Hematopoietic multipotent progenitor cell treated with erythropoietin and hydrocortisone succinate and interleukin-3 and kit ligand, for 8 days (in vitro differentiated cells): ENCODE measurements at places on chromosomes 1 and 21.

- DNase-seq = no peak
Observed at GRCh38 chr1:168643152-168643551, 66.7 kb downstream of the XCL1 start.

DNA sequence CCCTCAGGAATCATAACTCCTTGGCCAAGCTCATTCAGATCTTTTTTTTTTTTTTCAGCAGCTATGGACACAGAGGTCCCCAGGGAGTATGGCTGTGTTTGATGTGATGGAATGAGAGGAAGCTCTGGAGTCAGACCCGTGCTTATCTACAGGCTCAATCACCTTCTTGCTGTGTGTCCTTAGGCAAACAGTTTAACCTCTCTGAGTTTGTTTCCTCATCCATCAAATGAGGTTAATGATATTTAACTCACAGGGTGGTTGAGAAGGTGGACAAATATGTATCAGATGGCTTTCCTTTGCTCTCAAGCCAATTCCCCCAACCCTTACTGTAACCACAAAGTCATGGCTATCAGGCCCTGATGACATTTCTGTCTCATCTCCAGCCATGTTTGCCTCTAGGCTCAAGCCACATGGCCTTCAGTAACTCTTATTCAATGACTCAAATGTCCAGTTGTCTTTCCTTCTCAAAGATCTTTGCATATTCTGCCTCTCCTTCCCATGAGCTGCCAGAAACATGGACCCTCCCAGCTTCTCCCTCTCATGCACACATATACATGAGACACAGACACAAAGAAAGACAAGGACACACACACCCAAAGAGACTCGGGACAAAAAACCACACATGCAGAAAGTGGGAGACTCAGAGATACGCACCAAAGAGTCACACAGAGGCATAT, 303.5 kb upstream of the KAZN start:
- no peak for DNase-seq

DNA sequence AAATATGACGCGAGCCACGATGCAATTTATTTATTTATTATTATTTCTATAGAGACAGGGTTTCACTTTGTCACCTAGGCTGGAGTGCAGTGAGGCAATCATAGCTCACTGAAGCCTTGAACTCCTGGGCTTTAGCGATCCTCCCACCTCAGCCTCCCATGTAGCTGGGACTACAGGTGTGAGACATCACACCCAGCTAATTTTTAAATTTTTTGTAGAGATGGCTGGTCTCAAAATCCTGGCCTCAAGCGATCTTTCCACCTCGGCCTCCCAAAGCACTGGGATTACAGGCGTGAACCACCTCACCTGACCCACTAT, 63.6 kb downstream of the IRF2BP2 start:
- DNase-seq = no peak

DNA sequence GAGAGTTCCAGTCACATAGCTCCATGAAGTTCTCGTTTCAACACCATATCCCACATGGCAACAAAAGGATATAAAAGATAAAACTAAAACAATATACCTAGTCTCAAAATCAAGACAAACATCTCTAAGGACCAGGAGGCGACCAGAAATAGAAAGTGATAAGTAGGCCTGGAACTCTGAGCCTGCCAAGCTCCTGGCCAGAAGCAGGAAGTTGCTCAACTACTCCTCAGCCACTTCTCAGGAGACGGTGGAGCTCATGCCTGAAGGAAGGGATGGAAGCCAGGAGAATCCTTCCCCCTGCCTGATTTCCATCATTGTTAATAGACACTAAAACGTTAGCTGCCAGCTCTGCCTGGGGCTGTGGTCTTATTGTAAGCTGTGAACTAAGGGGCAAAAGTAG, 94.7 kb downstream of the DISP1 start:
- DNase-seq = no peak

- no peak for DNase-seq
Observed at GRCh38 chr1:171110621-171111326, 20.1 kb downstream of the FMO3 start.

DNA sequence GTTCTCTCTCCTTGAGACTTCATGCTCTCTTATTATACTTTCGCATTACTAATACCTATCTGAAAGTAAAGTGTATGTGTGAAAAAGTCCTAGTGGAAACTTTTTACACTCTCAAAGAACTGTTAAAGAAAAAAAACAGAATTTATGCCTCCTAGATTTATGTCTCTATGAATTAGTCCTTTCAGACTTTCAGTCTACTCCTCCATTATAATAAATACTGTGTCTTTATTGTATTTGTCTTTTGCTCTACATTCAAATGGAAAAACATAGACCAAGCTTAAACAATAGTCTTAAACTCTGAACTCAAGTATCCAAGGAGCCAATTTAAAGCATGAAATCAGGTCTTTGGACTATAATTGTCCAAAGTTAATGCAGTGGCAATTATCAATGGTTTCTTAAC, 1449.0 kb downstream of the PLA2G4A start:
- DNase-seq = no peak

DNA sequence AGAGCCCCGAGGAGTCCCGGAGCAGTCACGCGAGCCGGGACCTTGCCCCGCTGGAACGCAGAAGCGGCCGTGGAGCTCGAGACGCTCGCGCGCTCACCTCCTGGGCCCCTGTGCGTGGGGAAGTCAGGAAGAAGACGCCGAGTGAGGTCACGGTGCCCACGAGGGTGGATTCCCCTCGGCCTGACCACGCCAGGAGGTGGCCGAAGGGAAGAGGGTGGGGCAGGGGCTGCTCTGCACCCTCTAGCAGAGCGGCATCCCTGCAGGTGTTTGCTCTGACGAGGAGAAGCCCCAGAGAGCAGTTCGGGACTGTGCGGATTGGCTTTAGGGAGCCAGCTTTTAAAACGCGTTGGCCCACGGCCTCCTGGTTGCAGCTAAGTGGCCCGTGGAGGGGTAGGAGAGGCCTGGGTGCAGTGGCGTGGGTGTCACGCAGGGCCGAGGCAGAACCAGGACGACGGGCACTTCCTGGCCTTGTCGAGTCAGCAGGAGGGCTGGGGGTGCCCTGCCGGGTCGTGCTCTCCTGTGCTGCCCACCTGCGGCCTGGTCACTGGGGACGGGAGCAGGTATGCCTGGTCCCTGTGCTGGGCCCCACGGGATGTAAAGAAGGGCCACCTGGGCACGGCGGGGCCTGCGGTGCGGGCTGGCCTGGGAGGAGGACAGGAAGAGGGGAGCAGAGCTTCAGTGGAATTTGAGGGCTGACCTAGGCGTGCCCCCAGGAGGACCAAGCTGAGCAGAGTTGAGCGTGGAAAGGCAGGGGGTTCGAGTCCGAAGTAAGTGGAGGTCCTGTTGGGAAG, 1.0 kb downstream of the PDXK start:
- DNase-seq = no peak

- no peak for DNase-seq
Observed at GRCh38 chr1:93617670-93618499, 63.8 kb downstream of the BCAR3 start.

DNA sequence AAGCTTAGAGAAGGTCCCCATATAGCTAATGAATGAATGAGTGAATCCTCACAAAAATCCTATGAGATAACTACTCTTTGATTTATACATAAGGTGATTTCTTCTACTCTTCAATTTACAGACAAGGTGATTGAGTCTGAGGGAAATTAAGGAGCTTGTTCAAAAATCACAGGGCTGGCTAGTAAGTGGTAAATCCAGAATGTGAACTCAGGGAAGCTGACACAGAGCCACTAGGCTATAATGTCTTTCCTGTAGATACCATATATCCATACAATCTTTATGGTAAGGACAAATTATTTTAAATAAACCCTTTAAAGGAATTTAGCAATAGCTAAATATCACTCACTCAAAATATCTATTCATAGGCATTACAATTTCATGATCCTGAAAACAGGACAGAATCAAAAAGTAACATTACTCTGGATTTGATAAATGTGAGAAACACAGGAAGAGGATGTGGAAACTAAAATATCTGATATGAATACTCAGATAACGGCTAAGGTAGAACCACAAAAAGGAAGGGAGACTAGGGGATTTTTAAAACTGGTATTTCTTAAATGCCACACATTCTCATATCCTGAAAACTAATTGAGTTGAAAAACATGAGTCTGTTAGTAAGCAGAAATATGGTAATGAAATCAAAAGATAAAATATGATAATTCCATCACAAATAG, 108.2 kb downstream of the NBPF12 start:
- DNase-seq = no peak

DNA sequence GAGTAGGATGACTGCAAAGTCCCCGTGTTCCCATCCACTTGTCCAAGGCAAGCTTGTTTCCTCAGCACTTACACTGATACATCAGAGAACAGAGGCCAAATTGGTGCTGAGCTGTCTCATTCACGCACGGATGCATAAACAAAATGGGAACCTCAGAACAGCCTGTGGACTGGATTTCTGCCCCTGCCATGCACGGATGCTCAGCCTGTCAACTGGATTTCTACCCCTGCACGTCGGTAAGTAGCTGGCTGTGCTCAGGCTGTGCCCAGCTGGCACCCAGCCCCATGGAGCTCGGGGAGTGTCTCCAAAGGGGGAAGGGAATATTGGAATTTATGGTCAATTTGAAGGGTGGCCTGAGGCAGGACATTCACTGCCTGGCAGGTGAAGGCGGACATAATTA, 40.8 kb upstream of the TMPRSS2 start:
- DNase-seq = no peak

DNA sequence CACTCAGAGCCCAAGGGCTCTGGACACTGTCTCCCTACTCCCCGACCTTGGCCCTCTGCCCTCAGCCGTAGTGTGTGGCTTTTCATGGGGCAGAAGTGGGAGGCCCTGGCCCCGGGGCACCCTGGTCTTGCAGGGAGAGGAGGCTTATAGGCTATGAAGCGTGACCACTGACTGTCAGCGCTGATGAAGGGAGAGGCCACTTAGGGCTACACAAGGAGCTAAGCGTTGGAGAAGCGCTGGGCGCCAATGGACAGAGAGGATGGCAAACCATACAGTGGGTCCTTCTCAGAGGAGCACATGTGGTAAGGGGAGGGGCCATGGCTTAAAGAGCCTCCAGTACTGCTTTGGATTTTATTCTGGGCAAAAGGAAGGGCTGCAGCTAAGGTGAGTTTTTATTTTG, 7.9 kb downstream of the CRABP2 start:
- no peak for DNase-seq

DNA sequence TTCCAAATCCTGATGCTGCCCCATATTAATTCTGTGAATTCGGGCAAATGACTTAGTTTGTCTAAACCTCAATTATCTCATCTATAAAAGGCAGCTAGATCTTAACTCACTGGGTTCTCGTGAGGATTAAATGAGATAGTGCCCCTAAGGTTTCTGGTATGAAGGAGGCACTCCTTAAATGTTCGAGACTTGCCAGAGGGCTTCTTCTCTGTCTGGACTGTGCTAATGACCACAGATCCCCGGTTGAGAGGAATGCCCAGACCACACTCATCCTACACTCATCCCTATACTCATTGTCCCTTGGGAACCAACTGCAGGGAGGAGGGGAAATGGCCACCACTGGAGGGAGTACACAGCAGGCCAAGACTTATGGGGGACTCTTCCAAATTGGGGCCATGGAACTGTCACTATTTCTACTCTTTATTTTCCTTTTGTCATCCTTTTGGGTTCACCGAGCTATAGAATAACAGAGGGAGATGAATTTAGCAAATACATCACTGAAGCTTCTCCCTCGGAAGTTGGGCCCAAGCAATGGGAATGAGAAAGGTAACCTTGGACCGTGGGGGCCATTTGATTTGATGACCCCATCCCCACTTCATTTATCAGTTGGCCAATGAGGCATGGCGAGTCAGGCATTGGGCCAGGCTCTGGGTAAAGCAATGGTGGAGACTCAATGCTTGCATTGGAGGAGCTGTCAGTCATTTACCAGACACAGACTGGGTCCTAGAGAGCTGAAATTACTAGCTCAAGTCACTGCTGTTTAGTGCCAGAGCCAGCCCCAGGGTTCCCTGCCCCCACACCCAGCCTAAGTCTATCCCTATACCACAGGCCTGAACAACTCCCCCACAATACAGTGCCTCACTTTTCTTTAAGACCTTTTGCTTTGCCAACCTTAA, 5.1 kb downstream of the ATF3 start:
- no peak for DNase-seq

GRCh38 chr1:204574016-204574864, 58.0 kb downstream of the MDM4 start:
- DNase-seq = no peak

DNA sequence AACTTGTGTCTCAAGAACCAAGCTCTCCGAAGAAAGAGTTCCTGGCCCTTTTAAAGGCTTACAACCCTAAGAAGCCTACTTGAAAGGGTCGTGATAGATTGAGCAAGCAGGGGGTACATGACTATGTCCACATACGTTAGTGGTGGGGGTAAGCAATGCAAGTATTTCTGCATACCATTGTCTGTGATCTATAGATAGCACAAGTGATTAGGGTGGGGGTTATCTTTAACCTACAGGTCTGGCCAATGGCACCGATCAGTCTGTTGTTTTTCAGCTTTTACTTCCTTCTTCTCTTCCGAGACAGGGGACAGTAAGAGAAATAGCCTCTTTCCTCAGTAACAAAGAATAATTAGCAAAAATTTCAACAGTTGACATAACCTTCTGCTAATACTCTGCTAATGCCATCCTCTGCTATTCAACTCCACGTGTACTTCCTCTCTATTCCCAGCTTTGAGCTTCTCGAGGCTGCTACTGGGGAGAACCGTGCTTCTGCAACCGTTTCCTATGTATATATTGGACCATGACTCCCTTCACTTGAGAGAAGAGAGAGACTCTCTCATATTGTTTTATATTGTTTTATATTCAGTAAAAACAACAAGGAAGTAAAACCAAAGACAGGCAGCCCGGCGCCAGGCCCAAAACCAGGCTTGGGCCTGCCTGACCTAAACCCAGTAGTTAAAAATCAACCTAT, 727.7 kb upstream of the NCAM2 start:
- no peak for DNase-seq

- no peak for DNase-seq
Observed at GRCh38 chr1:108097018-108097417, 103.1 kb downstream of the SLC25A24 start.

DNA sequence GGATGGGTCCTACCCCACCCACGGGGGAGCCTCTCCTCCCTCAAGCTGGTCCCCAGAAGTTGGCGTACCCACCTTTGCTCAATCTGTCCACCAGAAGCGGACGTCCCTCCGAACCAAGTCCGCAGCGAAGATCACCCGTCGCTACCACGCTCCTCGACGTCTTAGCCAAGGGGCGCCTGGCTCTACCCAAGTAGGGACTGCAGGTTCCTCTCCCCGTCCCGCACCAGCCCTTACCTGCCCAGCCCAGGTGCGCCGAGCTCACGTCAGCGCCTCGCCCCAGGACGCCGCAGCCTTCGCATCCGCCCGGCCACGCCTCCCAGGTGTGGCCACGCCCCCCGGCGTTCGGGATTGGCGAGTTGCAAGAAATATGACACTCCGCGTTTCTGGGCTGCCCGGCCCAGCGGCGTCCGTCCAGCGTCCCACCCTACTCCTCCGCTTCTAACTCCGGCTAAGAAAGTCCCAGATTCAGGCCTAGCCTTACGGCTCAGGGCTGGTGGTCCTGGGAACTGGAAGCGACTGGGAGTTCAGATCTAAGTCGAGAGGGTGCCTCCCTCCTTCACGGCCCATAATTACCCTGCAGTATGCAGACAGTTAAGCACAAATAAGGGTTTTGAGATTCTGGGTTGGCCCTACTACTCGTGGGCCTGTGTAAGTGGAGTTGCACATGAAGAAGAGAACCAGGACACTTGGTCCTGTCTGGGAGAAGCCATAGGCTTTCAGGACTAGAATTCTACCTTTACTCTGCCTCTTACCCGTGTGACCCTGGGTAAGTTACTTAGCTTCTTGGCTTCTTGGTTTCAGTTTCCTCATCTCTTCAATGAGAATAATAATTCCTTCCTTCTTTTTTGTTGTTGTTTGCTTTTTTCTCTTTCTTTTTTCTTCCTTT, at the start of gene IRF6:
TSS of gene IRF6 (minus strand) at position 268 of the 886 bp plus-strand sequence. CDS start 4,729 bp downstream, outside the sequence.
- DNase-seq = peak; percentile 88

GRCh38 chr1:201511941-201512539, 5.1 kb upstream of the CSRP1 start:
- DNase-seq = no peak
